ENCODE measurements at places on chromosomes 5 and 9.

GRCh38 chr5:173704615-173705511 is 88.4 kb upstream of the BOD1 start:
- peaks cover 59% of the 10 kb centered on the region for H3K4me1 ChIP-seq
- H3K27me3 ChIP-seq = peaks cover 20% of the 10 kb centered on the region
- no peak for DNase-seq
- no peaks in the 10 kb centered on the region for H3K36me3 ChIP-seq

DNA sequence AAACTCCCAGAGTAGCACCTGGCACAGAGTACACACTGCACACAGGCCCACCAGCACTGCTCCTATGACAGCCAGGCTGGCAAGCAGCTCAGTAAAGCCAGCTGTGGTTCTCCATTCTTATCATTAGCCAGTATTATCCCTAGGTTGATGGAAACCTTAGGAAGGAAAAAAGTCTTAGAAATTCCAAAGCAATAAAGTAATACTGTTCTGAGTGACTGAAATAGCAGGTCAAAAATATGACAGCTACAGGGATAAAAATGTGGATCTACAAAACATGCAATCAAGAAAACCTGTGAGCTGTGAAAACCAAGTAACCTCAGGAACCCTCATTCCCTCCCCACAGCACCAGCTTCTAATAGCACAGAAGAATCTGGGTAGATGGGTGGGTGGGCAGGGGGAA is 403.5 kb downstream of the SPOCK1 start:
- peaks cover 33% of the 10 kb centered on the region for H3K4me1 ChIP-seq
- DNase-seq = no peak
- H3K36me3 ChIP-seq = no peaks in the 10 kb centered on the region
- H3K27ac ChIP-seq = no peak overlapping the region
- no peak overlapping the region for H3K4me3 ChIP-seq
- peaks cover 6% of the 10 kb centered on the region for H3K27me3 ChIP-seq

- DNase-seq = no peak
- peaks cover 36% of the 10 kb centered on the region for H3K4me1 ChIP-seq
- H3K27ac ChIP-seq = no peak overlapping the region
- H3K27me3 ChIP-seq = no peaks in the 10 kb centered on the region
- H3K4me3 ChIP-seq = no peak overlapping the region
Measured at GRCh38 chr9:15513335-15513734, 2.6 kb upstream of the PSIP1 start.

DNA sequence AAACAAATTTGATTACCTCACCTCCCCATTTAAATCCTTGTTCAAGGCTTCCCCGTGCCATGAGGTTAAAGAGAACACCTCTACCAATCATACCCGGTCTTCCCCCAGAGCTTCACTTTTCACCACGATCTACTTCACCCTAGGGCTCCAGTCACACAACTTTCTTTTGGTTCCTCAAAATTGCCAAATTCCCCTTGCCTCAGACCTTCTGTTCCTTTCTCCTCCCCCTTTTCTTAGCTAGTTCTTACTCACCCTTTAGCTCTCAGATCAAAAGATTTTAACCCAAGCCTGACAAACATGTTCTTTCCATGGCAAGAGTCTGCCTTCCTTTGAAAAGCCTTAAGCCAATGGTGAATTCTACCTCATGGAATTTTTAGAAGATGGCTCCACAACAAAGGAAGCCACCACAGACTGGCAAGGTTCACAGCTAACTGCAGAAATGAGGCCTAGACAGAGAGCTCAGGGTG is 56.7 kb downstream of the MAPKAP1 start:
- no peak for DNase-seq
- H3K4me3 ChIP-seq = no peak overlapping the region
- H3K27me3 ChIP-seq = no peaks in the 10 kb centered on the region
- peaks cover 51% of the 10 kb centered on the region for H3K4me1 ChIP-seq
- peak overlapping the region; percentile 1 for H3K27ac ChIP-seq
- H3K36me3 ChIP-seq = peaks cover 5% of the 10 kb centered on the region

DNA sequence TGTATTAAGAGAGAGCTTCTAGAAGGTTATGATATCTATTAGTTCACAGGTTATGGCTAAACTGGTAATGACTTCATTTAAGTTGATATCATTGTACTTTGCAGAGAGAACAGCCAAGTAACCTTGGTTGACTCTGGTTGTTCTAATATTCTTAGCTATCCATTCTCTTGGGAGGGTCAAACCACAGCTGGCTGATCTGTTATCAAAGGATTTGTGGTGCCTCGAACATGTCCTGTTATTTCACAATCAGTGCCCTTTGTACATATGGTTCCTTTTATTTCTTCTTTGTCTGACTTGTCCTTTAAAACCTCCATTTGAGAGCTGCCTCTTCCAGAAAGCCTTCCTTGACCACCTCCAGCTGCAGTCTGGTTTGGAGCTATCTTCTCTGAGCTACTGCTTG is 61.7 kb downstream of the PDE8B start:
- H3K27ac ChIP-seq = no peak overlapping the region
- H3K4me3 ChIP-seq = no peak overlapping the region
- H3K36me3 ChIP-seq = peaks cover 7% of the 10 kb centered on the region

- DNase-seq = no peak
- peaks cover 57% of the 10 kb centered on the region for H3K27me3 ChIP-seq
- H3K4me3 ChIP-seq = no peak overlapping the region
- peaks cover 5% of the 10 kb centered on the region for H3K4me1 ChIP-seq
Measured at GRCh38 chr5:1405121-1405520, 40.1 kb downstream of the SLC6A3 start.

- H3K36me3 ChIP-seq = no peaks in the 10 kb centered on the region
- DNase-seq = no peak
- H3K4me1 ChIP-seq = peaks cover 53% of the 10 kb centered on the region
- H3K4me3 ChIP-seq = no peak overlapping the region
- H3K27ac ChIP-seq = no peak overlapping the region
- H3K27me3 ChIP-seq = peaks cover 9% of the 10 kb centered on the region
Measured at GRCh38 chr9:123471843-123472570, 116.0 kb downstream of the CRB2 start.

Measured in nephron progenitor cell (in vitro differentiated cells).